ENCODE measurements at places on chromosomes 5 and 9.

GRCh38 chr5:68229416-68229815 lies 13.9 kb downstream of the PIK3R1 start:
- no peak for DNase-seq

DNA sequence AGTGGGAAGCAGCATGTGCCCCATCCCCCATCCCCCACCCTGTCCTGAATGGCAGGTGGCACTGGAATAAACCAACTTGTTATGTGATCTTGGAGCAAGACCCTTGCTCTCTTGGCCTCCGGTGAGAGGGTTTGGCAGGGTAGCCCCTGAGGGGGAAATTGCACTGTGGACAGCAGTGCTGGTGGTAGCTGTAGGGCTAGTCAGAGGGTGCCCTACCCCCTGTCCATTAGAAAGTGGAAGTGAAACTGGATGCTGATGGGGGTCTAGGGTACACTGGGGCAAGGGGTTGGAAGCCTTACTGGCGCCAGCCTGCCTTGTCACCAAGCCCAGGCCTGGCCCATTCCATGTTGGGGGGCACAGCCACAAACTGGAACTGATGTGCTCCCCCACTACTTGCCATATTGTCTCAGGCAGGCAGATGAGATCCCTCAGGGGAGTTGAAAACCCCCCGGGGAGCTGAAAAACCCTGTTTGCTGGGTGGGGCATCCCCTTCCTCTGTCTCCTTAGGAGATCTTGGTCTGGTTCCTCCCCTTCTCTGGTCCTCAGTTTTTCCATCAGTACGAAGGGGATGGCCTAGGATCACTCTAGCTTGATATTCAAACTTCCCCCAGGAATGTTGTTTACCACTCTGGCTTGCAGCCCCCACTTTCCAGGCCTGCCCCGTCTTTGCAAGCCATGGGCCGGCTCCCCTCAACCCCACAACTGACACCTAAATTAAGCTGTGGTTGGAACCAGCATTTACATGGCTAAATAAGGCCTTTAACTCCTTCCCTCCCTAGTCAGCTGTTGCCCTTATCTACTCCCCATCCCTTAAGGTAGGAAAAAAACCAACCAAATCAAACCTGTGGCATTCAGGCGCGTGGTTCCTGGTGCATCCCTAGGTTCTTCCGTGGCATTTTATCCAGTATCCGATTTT lies 14.4 kb upstream of the SYNPO start:
- no peak for DNase-seq

- peak; percentile 87 for DNase-seq
Measured at GRCh38 chr5:138354926-138355378, 2.5 kb downstream of the KDM3B start.

- DNase-seq: no peak
Measured at GRCh38 chr5:203246-203930, 12.1 kb downstream of the LRRC14B start.

DNA sequence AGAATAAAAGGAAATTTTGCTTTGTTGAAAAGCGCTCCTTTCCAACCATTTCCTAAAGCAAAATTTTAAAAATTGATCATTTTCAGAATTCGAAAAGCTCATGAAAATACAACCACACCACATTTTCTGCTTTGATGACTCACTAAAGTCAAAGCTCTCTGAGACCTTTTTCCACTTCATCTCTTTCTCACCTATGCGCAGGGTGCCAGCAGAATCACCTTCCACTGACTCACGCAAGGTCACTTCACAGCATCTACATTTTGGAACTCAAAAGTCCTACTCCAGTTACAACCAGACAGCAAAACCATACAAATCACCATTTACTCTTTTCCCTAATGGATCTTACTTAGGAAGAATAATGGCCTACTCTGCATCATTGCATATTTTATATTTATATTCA lies 106.2 kb downstream of the MAP1B start:
- DNase-seq: no peak

DNA sequence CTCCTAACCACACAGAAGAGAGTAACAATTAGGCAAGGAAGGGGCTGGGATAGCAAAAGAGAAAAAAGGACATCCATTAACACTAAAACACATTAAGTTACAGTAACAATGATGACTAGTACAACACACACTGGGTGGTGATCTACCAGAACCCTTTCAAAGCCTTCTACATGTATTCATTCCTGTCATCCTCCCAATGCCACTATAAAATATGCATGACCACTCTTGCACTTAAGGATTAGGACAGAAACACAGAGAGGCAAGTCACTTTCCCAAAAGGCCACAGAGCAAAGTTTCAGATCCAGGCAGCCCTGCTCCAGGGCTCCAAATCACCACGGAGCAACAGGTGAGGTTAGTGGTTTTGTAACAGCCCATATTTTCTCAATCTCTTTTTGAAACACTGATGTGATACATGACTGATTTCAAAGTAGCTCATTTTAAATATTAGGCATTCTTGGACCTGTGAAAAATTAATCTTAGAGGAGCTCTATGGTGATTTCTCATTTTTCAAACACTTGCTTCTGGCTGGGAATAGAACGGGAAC lies 86.7 kb downstream of the AUH start:
- no peak for DNase-seq

DNA sequence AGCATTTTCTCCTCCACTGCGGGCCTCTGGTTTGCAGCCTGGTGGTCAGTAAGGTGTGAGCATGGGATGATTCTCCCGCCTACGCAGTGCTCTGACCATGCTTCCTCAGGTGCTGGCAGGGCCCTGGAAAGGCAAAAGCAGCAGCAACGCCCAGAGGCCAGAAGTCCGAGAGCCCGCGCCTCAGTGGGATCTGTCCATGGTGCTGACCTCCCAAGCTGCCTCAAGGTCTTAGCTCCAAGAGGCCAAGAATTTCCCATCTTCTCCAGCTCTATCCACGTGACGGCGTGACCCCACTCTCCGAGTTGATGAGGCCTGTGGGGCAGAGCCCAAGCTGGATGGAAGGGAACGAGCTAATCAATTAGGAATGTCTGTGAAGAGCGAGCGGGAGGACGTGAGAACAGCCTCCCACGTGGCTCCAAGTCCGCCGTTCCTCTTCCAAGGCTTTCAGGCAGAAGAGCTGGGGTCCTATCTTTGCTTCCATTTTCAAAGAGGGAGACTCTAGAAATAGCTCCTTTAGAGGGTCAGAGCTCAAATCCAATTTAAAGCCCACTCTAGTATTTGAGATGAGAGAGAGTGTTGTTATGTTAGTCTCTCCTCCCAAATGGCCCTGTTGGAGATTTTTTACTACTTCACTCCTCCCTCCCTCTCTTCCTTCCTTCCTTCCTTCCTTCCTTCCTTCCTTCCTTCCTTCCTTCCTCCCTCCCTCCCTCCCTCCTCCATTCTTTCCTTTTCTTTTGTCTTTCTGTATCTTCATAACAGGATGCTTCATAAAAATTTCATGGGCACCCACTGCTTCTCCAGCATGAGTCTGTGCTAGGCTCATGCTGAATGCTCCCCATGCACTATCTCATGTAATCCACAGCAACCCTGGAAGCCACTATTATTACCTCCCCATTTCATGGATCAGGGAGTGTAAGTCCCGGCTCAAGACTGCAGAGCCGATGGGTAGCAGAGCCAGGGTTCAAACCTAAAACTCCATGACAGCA lies 69.3 kb downstream of the OLFM1 start:
- DNase-seq: peak; percentile 58

- DNase-seq: peak; percentile 18
Measured at GRCh38 chr5:3339092-3339797, 256.4 kb upstream of the IRX1 start.

DNA sequence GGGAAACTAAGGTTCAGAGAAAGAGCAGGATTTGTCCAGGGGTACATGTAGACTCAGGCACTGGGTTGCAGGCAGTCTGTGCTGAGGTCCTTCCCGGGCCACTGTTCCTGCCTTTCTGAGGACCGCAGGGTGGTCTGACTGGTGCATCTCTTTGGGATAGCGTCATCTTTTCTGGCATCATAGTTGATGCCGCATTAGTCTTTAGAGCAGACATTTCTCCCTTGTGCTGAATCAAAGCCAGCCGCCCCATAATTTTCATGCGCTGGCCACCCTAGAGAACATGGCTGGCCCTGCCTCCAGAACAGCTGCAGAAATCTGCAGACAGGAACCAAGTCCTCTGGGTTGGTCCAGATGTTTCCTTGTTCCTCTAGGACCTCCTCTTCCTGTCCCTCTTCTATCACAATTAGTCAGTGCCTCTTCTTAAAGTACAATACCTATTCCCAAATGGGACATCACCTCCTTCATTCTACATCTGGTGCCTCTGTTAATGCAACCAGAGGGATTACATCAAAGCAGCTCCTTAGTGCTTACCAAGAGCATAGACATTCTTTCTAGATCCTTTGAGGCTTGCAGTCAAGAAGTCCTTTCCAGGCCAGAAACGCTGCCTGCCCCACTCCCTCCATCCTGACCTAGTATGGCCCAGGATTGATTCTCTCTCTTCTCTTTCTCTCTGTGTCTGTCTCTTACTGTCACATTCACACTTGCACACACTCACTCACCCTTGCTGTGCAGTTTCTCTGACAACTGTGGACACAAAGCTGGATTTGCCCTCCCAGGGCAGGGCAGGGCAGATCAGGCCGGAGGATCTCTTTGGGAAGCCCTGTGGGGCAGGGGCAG lies 42.0 kb upstream of the ORM1 start:
- peak; percentile 54 for DNase-seq

DNA sequence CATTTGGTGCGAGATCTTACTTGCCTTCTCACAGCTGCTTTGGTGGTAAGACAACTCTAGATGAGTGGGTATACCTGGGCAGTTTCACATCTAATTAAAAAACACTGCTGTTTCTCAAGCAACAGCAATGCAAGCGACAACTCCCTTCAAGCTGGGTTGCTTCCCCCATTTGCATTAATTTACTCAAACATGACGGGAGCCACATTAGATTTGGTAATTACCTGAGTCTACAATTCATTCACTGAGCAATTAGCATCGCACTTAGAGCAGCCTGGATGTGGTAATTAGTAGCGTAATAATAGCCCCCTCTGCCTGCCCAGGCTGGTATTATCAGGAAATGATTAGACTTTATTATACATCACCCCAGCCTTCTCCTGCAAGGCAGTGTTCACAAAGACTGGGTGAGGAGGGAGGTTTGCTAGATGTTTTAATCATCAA lies 73.4 kb downstream of the FBXO38 start:
- no peak for DNase-seq

DNA sequence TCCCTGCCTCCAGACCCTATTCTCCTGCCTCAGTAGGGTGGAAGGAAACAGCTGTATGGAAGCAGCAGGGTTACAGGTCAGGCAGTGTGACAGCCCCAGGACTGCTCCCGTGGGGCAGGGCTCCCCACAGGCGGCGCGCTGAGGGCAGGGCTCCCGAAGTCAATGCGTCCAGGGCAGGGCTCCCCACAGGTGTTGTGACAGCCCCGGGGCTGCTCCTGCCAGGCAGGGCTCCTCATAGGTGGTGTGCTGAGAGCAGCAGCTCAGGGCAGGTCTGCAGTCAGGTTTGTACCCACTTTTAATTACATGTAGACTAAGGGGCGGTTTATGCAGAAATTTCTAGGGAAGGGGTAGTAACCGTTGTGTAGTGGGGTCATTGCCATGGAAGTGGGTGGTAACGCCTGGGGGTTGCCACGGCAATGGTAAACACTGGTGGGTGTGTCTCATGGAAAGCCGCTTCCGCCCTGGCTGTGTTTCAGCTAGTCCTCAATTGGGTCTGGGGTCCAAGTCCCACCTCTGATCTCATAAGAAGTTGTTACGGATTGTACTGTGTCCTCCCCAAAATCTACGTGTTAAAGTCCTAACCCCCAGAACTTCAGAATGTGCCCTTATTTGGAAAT lies 16.7 kb upstream of the TERT start:
- no peak for DNase-seq

GRCh38 chr9:18672706-18673105 lies 198.8 kb downstream of the ADAMTSL1 start:
- no peak for DNase-seq

DNA sequence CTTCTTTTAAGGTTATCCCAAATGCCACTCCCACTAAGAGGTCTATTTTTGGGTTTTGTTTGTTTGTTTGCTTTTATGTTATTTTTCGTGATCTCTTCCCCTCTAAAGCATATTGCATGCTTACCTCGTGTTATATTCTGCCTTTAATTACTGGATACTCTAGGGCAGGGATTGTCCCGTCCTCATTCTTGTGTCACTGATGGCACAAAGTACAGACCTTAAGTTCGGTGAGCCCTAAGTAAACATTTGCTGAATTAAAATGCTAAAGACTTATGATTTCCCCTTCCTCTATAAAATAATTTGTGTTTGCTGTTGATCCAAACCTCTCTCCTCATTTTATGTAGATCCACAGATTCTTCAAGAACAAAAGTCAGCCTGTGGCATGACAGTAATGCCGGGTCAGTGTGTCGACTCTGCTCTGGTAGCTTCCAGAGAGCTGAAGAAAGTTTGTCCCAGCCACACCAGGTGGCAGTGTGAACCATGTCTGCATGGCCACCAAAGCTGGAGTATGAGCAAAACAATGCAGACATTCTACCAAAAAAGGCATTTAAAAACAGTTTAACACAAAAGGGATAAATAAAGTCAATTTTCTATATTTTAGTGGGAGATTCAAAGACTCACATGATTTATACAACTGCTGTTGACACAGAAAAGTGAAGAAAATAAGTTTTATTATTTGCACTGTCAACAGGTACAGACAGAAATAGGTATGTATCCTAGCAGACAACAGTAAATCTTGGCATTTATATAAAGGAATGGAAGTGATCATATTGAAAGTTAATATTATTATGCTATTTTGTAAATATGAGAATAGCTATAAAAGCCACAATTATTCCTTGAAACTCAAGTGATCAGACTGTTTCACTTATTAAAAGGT lies 17.9 kb upstream of the POC5 start:
- peak; percentile 15 for DNase-seq

All from AG08395 (cell line).